ENCODE measurements at places on chromosomes 7 and 10.
A peak's percentile ranks its signal among the peaks of the same experiment; 100 is the strongest.

DNA sequence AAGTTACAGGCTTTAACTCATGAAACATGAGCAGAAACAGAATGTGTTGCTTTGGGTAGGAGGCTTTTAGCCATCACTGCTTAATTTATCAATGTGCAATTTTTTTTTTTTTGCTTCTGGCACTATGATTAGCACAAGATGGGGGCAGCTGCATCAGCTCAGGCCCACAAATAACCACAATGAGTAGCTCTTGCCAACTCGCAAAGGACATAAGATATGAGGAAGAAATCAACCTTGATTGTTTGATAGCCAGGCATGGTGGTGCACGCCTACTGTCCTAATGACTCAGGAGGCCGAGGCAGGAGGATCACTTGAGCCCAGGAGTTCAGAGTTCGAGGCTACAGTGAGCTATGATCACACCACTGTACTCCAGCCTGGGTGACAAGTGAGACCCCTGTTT is 12.3 kb downstream of the NOD1 start:
- no peak for DNase-seq

DNA sequence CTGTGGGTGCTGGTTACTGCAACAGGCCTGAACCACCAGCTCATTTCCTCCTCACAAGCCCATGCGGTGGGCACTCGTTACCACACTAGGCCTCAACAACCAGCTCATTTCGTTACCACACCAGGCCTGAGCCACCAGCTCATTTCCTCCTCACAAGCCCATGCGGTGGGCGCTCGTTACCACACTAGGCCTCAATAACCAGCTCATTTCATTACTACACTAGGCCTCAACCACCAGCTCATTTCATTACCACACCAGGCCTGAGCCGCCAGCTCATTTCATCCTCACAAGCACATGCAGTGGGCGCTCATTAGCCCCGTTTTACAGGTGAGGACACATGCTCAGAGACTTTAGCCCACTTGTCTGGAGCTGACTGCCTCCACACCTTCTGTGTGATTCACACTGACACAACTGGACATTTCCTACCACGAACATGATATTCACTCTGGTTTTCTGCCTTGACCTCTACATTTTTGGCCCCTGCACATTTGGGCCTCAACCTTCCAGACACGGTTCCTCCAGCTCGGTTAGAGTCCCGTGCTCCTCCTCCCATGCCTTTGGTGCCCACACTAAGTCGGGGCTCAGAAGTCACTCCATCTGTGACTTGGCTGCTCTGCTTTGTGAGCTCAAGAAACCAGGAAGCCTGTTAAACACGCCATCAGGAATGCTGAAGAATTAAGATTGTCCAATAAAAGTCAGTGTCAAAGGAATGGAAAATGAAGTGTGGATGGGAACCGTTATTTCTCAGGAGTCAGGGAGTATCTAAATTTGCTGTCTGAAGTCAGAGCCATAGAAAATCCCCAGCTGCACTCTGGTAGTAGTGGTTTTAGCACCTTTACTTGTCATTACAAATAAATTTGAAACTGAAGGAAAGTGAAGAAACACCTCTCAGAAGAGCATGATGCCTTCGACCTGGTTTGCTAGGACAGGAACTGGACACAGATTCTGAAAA is 55.8 kb upstream of the LANCL2 start:
- DNase-seq = peak; percentile 69

- DNase-seq = no peak
Observed at GRCh38 chr10:104208730-104209129, 23.4 kb downstream of the CFAP43 start.

GRCh38 chr10:131694781-131695495 is 205.9 kb upstream of the PPP2R2D start:
- no peak for DNase-seq

DNA sequence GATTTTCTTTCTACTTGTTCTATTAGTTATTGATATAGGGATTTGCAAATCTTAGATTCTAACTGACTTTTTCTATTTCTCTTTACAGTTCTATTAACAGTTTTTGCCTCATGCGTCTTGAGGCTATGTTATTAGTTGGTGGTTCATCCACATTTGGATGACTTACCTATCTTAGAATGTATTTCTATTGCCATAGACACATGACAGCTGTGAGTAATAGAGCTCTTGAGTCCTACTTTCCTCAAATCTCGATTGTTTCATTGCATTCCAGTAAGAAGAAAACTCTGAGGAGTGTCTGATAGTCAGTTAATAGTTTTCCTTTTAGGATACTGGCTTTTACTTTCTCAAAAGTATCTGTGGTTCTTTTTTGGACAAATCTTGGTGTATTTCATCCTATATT is 241.4 kb upstream of the ZNF32 start:
- DNase-seq = no peak

GRCh38 chr10:13984647-13985155 is 346.0 kb downstream of the FRMD4A start:
- DNase-seq = no peak

DNA sequence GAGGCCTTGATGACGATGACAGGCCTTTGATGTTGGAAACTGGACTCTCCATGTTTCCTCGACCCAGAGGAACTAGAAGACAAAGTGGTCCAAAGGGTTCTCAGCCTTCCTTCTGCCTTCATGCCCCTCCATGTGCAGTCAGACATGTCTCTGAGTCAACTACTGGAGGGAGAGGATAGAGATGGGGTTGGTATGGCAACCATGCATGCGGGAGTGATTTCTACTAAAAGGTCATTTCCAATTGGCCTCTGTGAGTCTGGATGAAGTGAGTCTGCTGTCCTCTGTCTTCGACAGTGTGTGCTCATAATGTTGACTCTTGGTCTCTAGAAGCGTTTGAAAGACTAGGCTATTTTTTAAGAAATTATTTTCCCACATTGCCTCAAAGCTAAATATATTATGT is 29.2 kb downstream of the STK17A start:
- DNase-seq = no peak

DNA sequence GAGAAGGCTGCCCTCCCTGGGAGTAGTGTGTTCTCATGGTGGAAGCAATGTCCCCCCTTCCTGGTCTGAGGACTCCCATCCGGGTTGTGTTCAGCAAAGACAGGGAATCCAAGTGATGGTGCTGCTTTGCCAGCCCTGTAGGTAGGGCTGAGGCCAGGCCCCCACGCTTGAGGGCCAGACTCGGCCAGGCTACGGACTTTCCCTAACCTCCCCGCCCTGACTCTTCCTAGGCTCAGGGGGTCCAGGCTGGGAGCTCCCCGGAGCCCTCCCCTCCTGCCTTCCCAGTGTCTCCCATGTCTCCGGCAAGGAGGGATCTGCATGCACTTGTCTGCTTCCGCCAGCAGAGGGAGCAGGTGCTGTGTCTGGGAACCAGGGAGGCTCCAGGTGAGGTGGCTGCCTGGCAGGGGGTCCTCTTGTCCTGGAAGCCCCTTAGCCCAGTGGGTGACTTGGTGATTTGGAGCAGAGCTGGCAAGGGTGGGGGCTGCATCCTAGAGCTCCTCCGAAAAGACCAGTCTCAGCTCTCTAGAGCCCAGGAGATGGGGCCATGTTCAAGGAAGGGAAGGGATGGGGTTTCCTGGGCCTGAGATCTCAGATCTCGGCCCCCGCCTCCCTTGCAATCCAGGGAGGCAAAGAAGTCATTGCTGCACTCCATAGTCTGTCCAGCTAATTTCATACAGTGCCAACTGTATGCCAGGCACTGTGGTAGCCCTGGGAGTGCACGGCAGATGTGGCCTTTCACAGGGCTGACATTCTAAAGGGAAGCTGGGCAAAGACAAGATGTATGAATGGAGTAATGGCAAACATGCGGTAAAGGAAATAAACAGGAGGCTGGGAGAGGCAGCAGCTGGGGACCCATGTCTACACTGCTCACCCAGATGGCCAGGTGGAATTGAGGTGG is 20.3 kb upstream of the SFRP5 start:
- peak; percentile 74 for DNase-seq

DNA sequence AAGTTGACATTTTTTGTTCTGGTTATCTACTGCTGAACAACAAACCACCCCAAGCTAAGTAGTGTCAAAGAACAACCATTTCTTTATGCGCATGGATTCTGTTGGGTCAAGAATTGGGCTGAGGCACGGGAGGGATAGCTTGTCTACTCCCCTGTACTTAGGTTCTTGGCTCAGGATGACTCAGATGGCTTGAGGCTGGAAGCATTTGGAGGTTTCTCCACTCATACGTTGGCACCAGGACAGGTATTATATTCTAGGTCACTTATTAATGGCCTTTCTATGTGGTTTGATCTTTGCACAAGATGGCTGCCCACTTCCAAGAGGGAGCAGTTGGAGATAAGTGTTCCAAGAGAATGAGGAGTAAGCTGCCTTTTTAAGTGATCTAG is 11.8 kb upstream of the TFAM start:
- DNase-seq = no peak

DNA sequence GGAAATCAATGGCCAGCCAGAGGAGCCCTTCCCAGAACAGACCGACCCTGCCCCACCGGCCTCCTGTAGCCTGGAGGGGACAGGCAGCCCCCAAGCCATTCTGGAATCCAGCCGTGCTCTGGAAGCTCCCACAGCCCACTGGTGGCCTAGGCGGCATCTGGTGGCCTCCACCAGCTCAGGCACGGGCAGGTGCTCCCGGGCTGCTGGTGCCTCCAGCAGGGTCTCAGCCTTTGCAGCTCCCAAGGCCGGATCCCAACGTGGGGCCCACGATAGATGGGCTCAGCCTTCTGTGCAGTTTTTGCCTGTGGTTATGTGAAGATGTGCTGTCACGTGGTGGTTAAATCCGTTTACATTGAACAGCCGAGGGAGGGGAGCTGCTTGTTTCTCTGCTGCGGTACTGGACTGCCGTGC is 44.4 kb downstream of the JAKMIP3 start:
- no peak for DNase-seq

DNA sequence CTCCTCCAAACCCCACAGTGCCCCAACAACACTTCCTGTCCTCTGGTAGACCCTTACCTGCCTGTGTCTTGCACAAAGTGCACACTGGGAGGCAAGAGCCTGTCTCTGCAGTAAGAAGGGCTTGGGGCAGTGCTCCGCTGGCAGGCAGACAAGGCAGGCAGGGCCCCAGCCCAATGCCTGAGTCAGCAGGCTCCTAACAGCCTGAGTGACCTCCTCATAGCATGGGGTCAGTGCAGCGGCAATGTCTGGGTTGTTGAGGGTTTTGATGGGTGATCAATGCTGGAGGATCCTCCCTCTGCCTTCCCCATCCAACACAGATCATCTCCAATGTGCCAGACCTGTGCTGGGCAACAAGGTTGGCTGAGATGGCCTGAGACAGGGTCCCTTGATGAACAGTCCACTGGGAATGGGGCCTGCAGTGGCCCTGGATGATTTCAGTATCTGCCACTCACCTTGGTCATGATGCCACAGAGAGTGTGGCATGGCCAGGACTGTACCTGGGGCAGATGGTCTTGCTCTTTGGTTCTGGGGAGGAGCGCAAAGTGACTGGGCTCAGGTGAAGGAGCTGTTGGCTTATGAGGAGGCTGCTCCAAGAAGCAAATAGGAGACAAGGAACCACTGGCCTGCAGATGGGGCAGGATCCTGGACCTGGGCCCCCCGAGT is 55.6 kb upstream of the CAMK2B start:
- no peak for DNase-seq

GRCh38 chr7:66928388-66928787 is 7.4 kb downstream of the TMEM248 start:
- DNase-seq = no peak

DNA sequence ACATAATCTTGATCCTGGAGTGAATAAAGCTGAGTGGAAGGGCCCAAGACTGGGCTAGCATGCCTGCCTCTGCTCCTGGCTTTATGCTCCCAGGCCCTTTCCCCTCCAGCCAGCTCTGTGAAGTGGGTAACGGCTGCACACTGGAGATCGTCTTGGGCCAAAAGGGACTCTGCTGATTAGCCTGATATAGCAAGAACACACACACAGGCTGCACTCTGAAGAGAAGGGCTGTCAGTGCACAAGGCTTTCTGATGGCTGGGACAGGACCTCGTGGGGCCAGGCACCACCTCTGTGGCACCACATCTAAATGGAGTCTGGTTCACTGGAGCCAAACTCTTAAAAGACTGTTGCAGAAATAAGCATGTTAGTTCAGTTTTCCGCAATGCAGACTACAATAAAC is 161.4 kb downstream of the NEURL1 start:
- DNase-seq = no peak

Data from CD4-positive, alpha-beta T cell treated with Interleukin-21 for 1 hour (primary cell).